Stimulated activated CD4-positive, alpha-beta T cell treated with anti-CD3 and anti-CD28 coated beads, TNF-alpha, amount 100 ng/mL, for 1 hour (primary cell): ENCODE measurements at places on chromosomes 11 and 22.

DNA sequence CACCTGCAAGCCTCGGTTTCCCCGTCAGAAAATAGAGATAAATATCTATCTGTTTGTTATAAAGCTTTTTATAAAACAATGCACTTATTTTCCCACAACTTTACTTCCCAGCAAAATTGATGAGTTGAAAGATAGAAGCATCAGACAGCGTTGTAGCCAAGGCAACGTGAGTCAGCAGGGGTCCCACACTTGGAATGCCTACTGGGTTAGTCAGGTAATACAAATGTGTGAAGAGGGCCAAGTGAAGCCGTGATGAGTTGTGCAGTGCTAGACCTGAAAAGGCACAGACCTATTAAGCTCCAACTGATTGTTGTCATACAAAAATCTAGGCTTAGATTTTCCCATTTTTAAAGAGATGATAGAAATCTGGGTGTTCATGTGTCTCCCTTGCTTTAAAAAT, 118.7 kb downstream of the PGR start:
- no peak for DNase-seq

DNA sequence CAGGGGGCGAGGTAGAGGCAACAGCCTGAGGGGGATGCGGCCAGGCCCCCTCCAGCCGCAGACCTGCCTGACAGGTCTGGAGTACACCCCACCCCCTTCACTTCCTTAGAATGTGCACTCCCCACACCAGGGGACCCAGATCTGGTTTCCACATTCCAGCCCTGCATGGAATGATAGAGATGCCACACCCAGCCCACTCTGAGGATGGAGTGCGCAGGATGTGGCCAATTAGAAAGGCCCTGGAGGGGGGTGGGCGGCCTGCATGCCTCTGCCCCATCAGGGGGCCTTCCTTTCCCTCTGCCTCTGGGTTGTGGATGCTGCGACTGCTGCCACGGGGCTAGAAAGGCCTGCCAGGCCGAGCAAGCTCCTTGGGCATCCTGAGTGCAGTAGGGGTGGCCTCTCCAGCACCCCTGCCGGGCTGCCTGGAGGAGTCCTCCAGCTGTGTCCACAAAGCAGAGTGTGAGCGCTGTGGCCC, 28.2 kb upstream of the MGAT3 start:
- no peak for DNase-seq

DNA sequence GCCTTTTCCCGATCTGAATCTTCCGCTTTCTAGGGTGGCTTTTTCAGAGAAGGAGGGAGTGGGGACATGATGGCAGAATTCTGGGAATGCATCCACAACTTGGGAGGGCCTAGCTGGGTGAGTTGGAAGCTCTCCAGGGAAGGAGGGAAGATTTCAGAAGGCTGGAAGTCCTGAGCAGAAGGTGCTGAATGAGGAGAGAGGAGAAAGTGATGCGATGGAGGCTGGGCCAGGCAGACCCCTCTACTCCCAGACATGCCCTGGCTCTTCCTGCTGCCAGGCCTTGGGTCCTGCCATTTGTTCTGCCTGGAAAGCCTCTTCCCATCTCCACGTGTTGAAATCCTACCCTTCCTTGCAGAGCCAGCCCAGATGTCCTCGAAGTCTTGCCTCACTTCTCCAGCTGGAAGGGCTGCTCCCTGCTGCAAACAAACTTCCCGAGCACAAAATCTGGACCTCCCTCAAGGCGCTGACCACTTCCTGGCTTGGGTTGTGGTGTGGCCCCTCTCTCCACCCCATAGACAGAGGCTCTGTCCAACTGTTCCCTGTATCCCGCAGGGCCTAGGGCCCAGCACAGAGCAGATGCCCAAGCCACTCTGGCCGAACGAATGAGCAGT, 16.8 kb downstream of the LRRC32 start:
- DNase-seq = no peak

GRCh38 chr11:22828373-22828772, 1.2 kb downstream of the SVIP start:
- DNase-seq = no peak

DNA sequence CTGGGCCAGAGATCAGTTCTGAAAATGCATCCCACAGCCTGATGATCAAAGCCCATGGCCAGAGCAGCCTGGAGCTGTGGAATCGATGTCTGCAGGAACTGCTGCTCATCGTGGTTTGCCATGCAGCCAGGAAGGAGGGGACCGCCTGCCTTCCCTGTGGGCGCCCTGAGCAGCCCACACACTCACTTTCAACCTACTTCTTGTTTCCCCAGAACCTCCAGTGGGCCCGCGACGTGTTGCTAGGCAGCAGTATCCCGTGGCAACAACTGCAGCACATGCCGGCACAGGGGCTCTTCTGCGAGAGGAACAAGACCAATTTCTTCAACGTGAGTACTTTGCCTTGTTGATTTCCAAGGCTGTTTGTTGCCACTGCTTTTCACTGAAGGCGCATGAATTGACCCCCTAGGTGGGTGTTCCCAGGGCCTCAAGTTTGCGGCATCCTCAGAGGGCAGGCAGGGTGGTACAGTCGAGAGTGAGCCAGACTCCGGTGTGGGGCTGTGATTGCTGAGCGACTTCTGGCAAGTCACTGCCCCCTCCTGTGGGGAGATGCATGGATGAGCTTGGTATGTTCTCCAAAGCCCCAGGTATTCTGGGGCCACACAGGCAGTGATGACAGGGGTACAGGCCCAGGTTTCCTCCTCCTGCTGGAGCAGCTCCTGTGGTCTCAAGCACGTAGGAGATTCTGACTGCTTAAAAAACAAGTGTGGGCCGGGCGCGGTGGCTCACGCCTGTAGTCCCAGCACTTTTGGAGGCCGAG, 47.0 kb upstream of the SUSD2 start:
- peak; percentile 49 for DNase-seq

- no peak for DNase-seq
Measured at GRCh38 chr11:110527146-110527545, 97.4 kb downstream of the FDX1 start.

- no peak for DNase-seq
Measured at GRCh38 chr11:125086633-125087296, 23.7 kb downstream of the SLC37A2 start.

DNA sequence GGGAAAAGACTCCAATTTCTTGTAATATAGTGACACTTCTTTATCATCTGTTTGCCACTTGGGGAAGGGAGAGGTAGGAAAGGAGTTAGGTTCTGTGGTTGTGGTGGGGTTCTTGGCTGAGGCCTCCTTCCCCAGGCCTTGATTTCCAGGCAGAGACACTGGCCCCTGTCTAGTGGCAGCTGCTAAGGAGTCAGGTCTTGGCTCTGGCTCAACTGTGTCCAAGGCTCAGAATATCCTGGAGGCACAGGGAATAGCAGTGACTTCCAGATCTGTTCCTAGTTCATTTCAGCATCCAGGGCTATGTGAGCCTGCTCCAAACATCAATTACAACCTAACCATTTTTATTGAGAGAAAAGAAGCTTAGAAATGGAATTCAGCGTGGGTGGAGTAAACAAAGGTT, 29.5 kb downstream of the PPFIBP2 start:
- no peak for DNase-seq

DNA sequence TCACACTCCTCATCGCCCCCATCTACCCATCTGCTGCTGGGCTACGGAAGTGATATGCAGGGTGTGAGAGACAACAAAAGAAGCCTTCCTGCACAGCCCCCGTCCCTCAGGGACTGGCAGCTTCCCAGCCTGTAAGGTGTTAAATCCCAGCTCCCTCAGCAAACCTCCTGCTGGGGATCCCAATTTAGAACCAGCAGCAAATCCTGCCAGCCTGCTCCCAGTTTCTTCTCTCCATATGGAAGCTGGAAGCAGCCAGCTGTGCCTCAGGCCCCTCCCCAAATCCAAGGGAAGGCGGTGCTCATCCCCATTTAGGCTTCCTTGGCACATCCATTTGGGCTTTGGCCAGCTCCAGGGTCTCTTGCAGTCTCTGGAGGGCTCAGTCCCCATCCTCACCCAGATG, 47.5 kb downstream of the PAMR1 start:
- no peak for DNase-seq

DNA sequence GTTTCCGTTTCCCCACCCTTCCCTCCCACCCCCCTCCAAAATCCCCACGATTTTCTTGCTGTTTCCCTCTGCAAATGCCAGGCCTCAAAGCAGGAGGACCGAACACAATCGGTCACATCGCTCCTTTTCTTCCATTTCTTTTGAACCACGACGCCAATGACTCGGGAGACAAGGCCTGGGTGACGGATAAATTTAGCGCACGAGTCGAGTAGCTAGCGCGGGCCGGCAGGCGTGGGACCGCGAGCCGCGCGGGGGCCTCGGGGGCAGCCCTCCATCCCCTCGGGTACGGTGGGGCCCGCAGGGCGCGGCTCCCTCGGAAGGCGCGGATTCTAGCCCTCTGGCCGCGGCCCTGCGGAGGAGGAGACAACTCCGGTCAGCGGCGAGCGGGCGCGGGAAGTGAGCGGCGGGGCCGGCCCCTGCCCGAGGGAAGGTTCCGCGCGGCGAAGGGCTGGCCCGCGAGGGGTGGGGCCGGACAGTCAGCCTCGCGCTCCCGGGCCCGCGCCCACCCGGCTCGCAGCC, 414 bp downstream of the JOSD1 start:
- no peak for DNase-seq

DNA sequence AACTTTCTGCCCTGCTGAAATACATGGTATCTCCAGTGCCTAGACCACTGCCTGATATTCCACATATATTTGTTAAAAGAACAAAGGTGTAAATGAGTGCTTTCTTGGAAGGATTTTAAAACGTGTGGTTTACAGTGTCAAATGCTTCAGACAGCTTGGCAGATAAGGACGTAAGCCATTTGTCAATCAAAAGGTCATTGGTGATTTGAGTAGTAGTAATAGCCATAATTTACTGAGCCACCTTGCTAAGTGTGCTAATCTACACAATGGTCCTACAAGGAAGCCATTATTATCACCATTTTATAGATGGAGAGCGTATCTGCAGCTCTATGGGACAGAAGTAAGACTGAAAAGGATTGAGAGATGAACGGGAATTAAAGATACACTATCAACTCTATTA, 186.8 kb upstream of the MPPED2 start:
- DNase-seq = no peak

GRCh38 chr11:134584706-134585445, 172.8 kb upstream of the B3GAT1 start:
- DNase-seq = no peak

DNA sequence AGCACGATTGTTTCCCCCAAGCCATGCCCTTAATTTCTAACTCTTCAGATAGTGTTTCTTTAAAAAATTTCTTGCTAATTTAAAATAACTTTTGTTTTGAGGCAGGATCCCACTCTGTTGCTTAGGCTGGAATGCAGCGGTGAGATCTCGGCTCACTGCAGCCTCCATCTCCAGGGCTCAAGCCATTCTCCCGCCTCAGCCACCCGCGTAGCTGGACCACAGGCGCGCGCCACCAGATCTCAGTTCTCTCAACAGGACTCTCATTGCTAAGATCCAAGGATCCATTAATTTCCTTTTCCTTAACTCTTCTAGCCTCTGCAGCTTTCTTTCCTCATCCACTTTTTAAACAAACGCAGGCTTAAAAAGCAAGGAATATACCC, 327 bp upstream of the MED17 start:
- no peak for DNase-seq

- no peak for DNase-seq
Measured at GRCh38 chr11:122776546-122776945, 61.8 kb upstream of the CRTAM start.

- no peak for DNase-seq
Measured at GRCh38 chr11:120834686-120835210, 189.2 kb upstream of the TBCEL start.

DNA sequence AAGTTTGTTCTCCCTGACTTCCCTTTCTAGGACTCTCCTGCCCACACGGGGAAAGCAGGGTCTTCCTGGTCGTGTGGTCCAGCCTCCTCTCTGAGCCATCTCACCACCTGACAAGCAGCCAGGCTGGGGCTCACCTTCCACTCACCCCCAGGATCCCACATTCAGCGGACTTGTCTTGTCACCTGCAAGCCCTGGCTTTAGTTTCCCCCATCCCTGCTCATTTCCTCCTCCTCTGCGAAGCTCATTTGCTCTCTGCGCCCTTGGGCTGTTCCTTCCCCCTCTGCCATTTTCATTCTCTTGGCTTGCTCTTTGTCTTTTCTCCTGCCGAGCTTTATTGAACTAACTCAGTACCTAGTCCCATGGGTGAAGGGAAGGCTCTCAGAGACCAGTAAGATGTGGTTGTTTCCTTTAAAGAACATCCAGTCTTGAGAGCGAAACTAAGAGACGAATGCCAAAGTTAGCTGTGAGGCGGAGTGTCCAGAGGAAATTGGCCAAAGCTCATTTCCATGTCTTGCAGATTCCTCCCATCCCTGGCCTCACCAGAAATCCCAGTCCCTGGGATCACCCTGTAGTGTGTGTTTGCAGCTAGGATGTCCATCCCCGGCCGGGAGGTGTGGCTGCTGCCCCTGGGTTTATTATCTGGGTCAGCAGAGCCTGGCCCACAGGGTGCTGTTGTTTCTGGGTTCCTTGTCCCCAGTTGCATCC, 2.0 kb downstream of the ST14 start:
- DNase-seq = no peak

DNA sequence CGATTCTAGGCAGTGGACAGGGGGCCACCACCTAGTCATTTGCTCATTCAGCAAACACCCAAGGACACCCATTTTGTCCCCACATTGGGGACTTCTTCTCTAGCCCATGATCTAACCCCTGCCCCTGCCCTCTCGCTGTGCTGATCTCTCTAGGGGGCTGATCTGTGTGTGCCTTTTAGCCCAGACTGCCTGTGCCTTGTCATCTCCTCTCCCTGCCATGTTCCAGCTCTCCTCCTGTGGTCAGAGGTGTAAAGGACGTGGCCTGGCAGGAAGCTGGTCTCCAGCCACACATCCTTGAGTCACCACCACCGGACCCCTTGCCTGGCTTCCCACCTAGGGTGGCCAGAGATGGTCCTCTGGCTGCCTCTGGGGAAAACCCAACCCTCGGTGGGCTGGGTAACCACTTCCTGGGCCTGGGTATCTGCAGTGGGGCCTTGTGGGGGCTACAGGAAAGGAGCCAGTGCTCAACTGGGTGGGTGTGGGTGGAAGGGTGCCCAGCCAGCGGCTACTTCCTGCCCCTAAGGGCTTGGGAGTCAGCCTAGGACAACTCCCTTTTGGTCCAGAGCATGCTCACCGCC, 1.3 kb downstream of the CTSW start:
- DNase-seq = no peak

GRCh38 chr22:48782811-48783511, 1044.7 kb downstream of the BRD1 start:
- DNase-seq = no peak

DNA sequence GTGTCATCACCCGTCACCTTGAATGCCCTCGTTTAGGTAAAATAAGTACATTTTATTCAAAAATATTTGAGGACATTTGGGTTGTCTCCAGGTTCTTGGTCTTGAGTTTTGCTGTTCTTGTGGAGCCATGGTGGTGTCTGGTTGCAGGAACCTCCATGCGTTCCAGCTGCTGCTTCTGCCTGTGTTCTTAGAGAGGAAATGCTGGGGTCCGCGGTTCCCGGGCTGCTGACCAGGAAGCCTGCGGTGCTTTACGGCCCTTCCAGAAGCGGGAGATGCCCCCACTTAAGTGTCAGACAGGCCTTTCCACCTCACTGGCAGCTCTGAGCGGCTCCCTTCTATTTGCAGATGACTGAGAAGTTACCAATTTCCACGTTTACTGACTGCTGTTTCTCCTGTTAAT, 66.8 kb downstream of the LRP5 start:
- DNase-seq = no peak
